ENCODE measurements at places on chromosomes 12 and 14. TPM values are rescaled to one million over a fixed set of nuclear protein-coding genes. Genes with fewer than 3 reads are reported as not detected.

DNA sequence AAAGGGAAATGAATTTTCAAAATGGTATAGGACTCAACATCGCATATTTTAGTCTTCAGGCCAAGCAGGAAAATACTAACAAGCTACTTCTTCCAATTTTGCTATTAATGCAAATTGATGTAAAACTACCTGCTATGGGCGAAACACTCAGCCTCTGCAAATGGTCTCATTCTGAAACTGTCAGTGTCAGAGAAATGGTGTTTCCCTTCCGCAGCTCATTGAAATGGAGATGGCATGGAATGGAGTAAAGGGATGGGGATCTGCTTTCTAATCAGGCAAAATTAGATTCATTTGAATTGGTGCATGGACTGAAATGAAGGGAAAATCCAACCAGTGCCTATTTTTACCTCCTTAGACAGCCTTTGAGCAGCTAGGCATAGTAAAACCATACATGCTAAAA, 80.4 kb upstream of the EEA1 start:
- no peak for DNase-seq

DNA sequence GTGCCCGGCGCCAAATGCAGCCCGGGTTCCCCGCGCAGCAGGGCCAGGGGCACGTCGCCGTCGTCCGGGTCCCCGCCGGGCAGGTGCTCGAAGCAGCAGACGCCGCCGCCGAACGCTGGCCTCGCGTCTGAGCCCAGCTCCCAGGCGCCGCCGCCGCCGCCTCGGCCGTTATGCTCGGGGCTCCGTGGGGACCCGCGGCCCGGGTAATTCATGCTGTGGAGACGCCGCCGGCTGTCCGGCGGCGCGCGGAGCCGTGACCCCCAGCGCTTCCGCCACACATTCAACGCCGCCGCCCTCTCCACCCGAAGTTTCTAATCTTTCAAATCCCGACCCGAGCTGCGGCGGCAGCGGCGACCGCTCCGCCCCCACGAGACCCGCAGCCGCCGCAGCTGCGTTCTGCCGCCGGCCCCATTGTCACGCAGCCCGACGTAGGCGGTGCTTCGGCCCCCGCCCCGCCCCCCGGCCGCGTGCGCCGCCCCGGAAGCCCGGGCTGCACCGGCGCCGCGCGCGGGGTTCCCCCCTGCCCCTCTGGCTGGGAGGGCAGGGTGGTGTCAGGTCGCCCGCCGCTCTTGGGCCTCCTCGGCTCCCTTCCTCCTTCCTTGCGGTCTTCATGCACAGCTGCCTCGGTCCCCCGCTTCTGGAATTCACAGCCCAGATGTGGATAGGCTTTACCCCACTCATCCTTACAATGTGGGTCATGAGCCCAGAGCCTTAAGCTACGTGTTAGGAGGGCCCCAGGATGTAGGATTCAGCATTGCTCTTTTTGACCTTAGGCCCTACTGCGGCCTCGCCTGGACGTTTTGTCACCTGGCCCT, at the start of gene DDHD1:
Gene DDHD1, minus strand, starts transcription at position 437 of the 815 bp plus-strand sequence. Its CDS starts 225 bp downstream, at position 212.
- peak; percentile 60 for DNase-seq

PXMP2 gene
- 33.4 TPM for total RNA-seq

GRCh38 chr14:58815794-58816193, 178.0 kb downstream of the DACT1 start:
- DNase-seq: no peak

DNA sequence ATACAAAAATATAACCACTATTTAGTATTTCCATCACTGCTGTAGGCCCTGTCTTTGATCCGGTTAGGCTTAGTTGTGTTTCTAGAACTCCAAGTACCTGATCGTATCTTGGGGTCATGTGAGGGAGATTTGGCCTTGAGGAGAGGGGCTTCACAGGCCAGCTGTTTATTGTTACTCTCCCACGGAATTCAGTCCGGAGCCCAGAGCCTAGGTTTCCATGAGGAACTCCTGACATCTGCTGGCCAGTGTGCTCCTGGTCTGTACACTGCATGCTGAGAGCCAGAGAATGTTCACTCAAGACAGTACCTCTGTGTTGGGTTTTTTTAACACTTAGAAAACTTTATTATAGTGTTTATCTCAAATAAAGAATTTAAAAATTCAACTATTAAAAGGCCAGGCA, 341.0 kb upstream of the TMEM132C start:
- peak; percentile 32 for DNase-seq

APAF1 gene
- 4.0 TPM for total RNA-seq

DNA sequence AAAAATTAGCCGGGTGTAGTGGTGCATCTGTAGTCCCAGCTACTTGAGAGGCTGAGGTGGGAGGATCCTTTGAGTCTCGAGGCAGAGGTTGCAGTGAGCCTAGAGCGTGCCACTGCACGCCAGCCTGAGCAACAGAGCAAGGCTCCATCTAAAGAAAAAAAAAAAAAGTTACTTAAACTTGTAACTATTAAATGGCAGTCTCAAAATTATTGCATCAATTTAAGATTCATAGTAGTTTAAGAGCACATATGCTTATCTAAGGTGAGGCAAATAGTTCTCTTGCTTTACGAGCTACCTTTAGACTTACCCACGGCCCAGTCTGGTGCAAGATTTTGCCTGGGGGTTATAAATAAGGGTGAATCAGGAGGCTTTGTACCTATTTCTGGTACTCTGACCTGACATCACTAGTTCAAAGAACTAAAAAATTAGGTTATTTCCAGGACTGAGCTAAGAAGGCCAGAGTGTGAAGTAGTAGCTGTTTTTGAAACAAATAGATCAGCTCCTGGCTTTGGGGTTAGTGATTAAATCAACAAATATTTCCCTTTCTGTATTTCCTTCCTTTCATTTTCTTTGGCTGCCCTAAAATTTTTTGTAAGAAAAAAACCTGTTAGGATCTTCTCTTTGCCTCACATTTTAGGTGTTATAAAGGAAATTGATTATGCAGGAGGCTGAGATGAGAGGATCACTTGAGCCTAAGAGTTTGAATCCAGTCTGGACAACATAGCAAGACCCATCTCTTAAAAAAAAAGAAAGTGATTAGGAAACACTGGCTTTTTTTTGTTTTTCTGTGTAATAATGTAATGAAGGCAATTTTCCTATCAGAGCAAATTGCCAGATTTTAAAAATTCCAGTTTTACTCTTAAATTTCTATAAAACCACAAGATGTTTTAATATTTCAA, 3.6 kb downstream of the MGAT2 start:
- DNase-seq: no peak

GRCh38 chr14:65433157-65433556, 20.6 kb downstream of the FUT8 start:
- DNase-seq: no peak
